ENCODE measurements at places on chromosomes 4 and X.

GRCh38 chr4:102447413-102447812 lies 53.7 kb upstream of the NFKB1 start:
- no peak for DNase-seq

DNA sequence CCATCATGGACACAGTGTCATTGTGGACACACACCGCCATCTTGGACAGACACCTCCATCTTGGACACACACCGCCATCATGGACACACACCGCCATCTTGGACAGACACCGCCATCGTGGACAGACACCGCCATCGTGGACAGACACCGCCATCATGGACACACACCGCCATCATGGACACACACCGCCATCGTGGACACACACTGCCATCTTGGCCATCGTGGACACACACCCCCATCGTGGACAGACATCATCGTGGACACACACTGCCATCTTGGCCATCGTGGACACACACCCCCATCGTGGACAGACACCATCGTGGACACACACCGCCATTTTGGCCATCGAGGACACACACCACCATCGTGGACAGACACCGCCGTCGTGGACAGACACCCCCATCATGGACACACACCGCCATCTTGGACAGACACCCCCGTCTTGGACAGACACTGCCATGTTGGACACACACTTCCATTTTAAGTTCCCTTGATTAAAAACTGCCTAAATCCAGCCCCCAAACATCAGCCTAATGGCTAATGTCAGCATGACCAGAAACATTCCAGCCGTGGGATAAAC lies 9.1 kb downstream of the ASMTL start:
- no peak for DNase-seq

- no peak for DNase-seq
Observed at GRCh38 chr4:158781963-158782362, 13.1 kb downstream of the FNIP2 start.

DNA sequence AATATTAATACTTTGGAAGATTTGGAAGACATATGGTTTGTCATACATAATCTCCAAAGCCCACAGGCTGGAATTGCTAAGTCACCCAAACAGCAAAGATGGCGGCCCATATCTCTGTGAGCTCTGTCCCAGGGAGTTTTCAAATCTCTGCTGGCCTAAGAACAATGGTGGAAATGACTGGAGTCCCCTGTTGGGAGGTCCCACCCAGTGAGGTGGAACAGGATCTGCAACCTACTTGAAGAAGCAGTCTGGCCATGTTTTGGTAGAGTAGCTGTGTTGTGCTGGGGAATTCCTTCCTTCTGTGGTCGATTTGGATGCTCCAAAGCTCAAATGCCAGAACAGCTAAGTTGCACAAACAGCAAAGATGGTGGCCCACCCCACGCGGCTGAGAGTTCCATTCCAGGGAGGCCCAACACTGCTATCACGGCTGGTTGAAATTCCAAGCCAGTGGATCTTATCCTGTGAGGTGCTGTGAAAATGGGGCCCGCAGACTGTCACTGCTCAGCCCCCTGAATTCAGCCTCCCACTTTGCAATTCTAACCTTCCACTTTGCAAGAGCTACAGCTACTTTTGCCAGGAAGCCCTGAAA lies 3.2 kb upstream of the UGT2B7 start:
- DNase-seq = no peak

GRCh38 chr4:3867403-3868100 lies 101.4 kb downstream of the ADRA2C start:
- no peak for DNase-seq

GRCh38 chr4:76614589-76614988 lies 179.6 kb downstream of the SHROOM3 start:
- no peak for DNase-seq

DNA sequence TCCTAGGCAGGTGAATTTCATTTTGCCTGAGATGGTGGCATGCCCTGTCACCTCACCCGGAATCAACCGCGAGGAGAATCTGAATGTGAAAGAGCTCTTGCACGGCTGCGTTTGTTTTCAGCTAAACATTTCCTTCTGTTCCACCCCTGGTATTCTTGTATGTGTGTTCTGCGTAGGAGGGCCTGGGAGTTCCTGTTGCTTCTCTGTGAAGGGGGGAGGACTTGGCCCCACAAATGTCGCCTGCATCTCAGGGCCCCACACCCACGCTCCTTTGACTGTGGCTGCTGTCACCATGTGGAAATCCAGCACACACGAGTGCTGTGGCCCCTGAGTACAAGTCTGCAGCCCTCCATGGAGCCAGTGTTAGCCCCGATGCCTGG lies 45.8 kb upstream of the CLCN4 start:
- peak; percentile 67 for DNase-seq

DNA sequence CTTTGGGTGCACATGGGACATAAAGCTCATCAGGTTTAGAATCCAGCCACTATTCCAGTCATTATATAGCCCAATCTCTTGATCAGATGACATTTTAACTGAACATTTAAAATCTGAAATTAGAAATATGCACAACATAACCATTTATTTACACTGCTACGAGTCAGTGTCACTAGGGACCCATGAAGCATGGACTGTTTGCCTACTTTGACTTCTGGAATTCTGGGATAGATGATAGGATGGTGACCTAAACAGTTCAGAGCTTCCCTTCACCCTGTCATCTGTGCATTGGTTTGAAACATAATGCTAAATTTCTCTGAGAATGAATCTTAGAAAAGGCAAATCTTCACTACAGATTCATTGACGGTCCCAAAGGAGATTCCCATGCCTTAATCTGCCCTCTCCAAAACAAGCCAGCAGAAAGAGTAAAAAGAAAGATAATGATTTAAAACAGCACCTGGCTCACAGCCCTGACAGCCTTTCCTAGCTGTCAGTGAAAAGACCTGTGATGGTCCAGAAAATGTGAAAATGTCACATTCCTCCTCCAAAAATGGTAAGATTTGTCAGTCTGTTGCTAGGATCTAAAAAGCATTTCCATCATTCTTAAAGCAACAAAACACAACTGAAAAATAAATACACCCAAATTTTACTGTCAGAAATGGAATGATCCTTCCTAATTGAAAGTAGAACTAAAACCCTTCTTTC lies 18.9 kb upstream of the HERC3 start:
- DNase-seq = no peak

GRCh38 chr4:147777456-147778091 lies 45.7 kb downstream of the ARHGAP10 start:
- DNase-seq = no peak

DNA sequence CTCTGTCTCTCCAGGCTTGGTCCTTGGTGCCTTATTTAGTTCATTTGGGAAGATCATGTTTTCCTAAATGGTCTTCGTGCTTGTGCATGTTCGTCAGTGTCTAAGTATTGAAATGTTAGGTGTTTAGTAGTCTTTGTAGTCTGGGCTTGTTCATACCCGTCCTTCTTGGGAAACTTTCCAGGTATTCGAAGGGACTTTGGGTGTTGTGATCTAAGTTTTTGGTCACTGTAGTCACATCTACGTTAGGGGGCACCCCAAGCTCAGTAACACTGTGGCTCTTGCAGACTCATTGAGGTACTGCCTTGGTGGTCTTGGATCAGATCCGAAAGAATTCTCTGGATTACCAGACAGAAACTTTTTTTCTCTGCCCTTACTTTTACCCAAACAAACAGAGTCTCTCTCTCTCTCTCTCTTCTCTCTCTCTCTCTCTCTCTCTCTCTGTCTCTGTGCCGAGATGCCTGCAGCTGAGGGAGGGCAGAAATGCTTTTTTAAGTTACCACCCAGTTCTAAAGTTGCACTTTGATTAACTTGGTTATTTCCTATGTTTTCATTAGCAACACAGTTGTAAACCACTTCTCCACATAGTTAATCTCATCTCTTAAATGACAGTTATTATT lies 67.6 kb upstream of the SLC7A3 start:
- DNase-seq = no peak

GRCh38 chr4:98434816-98435215 lies 173.6 kb downstream of the RAP1GDS1 start:
- no peak for DNase-seq

DNA sequence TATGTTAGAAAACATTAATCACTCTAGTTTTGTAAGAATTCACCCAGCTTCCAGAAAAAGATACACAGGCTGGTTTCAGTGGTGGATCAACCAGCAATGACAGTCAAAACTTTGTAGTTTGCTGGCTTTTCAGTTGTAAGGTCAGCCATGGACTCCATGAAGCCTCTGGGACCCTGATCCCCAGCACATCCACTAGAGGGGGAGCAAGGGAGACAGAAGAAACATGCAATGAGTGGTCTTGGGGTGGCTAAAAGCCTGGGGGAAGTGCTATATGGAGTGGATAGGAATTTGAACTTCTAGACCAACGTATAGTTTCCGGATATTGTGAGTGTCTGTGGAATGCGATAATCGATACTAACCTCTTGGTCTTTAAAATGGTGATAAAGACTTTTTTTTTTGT lies 72.7 kb downstream of the AFF2 start:
- no peak for DNase-seq

DNA sequence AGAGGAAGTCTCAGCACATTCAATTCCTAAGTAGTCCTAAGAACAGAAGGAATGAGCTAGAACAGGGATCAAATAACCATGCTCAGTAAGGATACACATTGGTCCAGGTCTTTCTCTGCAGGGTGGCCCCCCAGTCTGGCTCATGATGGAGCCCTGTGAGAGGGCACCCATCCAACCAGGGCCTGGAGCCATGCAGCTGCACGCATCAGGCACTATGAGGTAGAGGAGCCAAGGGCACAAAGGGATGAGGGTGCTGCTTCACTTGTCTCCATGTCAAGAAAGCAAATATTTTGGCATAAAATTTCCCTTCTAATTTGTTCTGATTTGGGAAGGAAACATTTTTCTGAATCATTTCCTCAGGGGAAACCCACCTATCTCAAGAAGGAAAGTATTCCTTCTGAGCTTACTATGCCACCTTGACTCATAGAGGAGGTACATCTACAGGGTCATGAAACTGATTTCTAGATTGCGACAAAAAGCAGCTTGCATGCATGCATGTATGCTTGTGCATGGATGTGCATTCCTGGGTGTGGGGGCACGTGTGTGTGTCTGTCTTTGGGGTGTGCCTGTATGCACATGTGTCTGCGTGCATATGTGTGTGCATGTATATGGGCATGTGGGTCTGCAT lies 600.3 kb downstream of the MID1IP1 start:
- no peak for DNase-seq

GRCh38 chrX:47577424-47577823 lies 4.8 kb upstream of the TIMP1 start:
- no peak for DNase-seq

DNA sequence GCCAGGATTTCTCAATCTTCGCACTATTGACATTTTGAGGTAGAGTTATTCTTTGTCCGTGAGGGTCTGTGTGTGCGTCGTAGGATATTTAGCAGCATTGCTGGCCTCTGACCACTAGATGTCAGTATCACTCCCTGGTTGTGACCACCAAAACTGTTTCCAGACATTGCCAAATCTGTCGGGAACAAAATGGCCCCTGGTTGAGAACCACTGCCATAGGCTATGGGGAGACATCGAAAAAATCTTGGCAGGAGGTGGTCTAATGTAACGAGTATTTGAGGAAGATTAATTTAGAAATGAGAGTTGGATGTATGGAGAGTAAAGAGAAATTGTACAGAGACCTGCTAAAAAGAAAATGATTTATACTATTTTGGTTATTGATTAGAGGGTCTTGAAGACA lies 108.4 kb downstream of the DOCK11 start:
- peak; percentile 26 for DNase-seq

DNA sequence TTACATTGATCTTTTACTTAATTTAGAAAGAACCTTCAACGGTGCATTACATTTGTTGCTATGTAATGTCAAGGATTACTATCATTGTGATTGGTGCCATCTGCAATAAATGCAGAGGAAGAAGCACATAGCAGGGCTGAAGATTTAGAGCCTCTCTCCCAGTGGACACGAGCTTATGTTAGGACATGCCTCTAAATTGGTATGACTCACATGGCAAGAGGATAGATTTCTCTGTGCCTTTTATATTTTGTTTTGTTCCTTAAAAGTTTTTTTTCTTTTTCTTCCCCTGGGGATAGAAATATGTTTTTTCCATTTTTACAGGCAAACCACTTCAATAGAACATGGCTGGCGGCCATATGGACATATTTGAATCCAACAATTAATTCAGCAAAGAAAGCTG lies 205.0 kb upstream of the HAND2 start:
- no peak for DNase-seq

- DNase-seq = no peak
Observed at GRCh38 chrX:154443479-154443910, 446 bp upstream of the FAM50A start.

GRCh38 chr4:25144870-25145481 lies 15.3 kb downstream of the SEPSECS start:
- DNase-seq = no peak

DNA sequence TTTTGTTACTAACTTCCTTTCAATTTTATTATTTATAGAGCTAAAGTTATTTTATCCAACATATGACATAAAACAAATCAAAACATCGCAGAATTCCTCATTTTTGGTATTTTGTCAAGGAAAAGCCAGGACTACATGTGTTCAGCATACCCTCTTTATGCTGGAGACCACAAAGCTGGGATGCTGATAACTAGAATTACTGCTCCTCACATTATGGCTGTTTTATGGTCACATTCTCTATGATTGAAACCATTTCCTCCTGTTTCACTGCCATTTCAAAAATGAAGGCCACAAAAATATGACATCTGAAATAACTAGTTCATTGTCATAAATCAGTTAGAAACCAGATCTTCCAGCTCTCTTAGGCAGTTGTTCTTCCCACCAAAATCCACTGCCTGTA lies 41.7 kb downstream of the KLHL34 start:
- no peak for DNase-seq

DNA sequence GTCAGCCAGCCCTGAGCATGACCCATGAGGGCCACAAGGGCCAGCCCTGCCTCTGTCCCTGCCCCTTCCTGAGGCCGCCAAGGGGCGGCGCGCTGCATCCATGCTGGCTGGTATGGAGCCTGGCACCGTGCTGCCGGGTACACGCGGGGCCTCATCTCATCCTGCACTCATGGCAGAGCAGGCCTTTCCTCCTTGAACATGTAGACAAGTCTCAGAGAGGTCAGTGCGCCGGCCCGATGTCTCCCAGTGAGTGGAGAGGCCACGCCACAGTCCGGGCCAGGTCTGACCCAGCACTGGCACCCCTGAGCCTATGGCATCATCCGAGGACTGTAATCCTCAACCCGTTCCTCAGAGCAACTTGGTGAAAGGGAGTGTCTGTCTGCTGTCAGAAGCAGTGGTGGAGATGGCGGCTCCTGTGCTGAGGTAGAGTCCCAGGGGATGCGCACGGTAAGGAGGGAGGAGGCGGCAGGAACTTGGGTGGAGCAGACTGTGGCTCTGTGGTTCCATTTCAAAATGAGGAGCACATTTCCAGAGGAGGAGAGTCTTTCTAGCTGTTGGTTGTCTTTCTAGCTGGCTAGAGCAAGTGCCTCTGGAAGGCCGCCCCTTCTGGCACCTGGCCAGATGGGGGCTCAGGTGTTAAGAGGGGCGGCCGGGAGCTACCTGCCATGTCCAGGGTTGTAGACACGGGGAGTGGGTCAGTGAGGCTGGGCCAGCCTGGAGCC lies 32.8 kb downstream of the TRMT44 start:
- DNase-seq = no peak

GRCh38 chrX:10074241-10074941 lies 82.4 kb upstream of the CLCN4 start:
- DNase-seq = no peak

All from stimulated activated CD4-positive, alpha-beta T cell treated with anti-CD3 and anti-CD28 coated beads, Interleukin-1b, Interleukin-23, amount 100 ng/mL, for 48 hours (primary cell).